ENCODE measurements at places on chromosomes 6 and 20. TPM values are rescaled to one million over a fixed set of nuclear protein-coding genes. Genes with fewer than 3 reads are reported as not detected.

GRCh38 chr6:136022224-136022874, 170.8 kb downstream of the PDE7B start:
- no peak for DNase-seq

Gene AIF1
- total RNA-seq = 13.2 TPM

DNA sequence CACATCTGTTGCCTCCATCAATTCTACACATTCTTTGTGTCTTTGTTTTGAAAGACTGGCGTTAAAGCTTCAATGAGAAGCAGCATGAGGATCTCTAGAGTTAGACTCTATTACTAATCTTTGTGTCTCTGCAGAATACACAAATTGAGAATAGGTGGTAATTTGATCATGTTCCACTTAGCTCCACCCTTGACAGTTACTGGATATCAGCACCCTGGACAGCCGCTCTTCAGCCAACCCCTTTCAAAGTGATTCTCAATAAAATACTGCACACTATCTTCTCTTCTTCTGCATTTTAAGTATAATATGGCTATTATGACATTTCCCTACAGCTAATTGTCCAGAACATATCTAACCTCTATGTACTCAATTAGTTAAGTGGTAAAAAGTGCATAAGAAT, 54.3 kb upstream of the CNR1 start:
- no peak for DNase-seq

Gene FAM217A
- total RNA-seq = not detected

Gene BMP7
- not detected for total RNA-seq

Gene ISM1
- 7.8 TPM for total RNA-seq

DNA sequence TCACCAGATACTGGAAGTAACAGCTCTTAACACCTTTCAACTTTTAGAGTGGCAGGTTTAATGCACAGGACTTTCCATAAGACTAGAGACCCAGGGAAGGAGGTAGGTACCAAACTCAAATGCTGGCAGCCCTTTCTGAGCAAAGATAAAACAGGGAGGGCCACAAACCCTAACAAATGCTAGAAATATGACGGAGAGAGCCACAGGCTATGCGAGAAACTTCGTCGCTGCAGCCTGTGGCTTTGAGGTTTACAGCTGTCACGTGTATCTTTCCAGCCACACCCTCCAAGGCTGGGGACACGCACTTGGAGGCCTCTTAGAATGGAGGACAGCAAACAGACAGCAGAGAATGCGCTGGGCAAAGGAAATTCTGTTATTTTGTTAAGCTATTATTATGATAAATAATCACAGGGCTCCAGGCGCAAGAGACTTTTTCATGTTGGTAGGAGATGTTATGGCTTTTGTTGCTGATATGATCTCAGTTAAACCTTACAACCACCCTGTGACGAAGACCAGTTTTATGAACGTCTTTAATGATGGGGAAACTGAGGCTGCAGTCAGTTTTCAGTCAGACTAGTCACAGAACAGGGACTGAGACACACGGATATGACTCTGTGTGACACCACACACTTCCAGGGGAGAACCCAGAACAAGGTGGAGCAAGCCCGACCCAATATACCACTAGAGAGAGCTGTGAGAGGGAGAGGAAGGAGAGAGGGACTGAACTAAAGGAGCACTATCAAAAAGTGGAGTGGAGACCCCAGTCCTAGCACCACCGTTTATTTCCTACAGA, 2.0 kb downstream of the TRAM2 start:
- DNase-seq = peak; percentile 38

DNA sequence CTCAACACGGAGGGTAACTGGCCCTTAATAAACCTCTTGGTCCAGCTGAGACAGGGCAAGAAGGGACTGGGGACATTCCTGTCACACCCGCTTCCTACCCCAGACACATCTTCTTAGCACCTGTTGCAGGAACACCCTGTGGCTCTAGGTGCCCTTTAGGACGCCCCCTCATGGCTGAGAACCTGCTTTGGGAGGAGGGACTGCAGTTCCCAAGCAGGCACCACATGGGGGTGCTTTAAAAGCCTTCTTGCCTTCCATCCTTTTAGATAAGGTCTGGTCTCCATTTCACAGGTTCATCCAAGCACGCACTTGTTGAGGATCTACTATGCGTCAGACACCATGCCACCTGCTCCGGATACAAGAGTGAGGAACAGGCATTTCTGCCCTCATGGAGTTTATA, 26.6 kb downstream of the NSFL1C start:
- DNase-seq = no peak

- no peak for DNase-seq
Measured at GRCh38 chr6:30025186-30025585, 35.9 kb upstream of the POLR1H start.

Gene USP49
- 2.1 TPM for total RNA-seq

GRCh38 chr20:19025430-19026120, 186.9 kb upstream of the SLC24A3 start:
- DNase-seq = no peak

GRCh38 chr6:86715676-86716075, 221.7 kb upstream of the HTR1E start:
- DNase-seq = no peak

DNA sequence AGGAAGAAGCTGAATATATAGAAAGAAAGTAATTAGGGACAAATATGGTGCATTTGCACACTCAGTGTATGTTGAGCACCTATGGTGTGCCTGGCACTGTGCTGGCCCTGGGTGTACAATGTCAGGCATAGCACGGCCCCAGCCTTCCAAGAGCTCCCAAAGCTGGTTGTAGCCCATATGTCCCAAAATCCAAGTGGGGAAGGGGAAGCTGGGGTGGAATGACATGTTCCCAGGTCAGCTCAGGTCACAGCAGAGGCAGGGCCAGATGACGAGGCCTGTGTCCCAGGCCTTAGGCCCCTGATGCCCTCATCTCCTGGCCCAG, 170.0 kb downstream of the VEGFA start:
- DNase-seq = no peak

GRCh38 chr6:160132297-160132637, 10.7 kb downstream of the SLC22A1 start:
- no peak for DNase-seq

DNA sequence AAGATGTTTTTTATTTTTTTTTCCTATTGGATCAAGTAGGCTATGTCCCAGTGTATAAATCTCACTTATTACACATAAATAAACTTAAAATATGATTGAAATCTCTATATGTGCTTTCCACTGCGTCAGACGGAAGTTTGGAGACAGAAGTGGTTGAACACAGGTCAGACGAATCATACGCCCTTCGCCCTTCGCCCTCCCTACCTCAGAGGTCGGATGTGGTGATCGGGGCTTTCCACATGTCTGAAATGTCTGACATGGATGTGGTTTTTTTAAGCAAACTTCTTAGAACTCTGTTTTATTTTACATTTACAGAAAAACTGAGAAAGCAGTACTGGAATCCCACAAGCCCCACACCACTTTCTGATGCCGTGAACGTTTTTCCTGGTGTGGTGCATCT, 344.4 kb downstream of the THBS2 start:
- no peak for DNase-seq

GRCh38 chr6:36752886-36753506, 55.4 kb downstream of the RAB44 start:
- no peak for DNase-seq

- DNase-seq = no peak
Measured at GRCh38 chr20:33000802-33001466, 3.3 kb downstream of the SUN5 start.

Gene HNF4A
- total RNA-seq = not detected

DNA sequence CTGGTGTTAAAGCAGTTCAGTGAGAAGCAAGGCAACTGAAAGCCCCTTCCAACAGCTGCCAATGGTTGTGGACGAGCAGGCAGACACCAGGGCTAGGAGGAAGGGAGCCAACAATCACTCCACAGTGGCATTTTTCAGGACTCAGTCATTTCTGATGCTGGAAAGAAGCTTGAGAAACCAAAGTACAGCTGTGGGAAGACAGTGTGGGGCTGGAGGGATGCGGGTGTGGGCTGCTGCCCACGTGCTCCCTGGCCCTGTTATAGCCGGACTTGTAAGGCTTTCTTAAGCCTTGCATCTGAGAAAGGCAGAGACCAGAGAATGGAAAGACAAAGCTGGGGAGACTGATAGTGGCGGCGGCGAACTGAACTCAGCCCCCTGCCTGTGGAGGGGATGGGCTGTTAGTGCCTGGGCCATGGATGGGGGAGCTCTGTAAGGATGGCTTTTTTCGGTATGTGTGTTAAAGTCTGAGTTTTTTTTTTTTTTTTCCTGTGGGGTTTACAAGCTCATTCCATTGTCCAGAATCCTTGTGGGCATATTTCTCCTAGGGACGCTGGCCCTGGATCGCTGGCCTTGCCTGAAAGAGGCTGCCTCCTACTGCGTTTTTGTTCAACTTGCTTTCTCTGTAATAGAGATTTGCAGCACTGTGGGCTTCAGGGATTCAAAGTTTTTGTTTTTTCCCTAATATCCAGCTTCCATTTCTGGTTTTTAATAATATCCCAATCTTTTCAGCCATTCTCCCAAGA, 91.7 kb downstream of the GJA10 start:
- no peak for DNase-seq

Gene ROMO1
- total RNA-seq = 35.1 TPM

Gene POM121L2
- total RNA-seq = not detected

Gene ARMH2
- 1.1 TPM for total RNA-seq

DNA sequence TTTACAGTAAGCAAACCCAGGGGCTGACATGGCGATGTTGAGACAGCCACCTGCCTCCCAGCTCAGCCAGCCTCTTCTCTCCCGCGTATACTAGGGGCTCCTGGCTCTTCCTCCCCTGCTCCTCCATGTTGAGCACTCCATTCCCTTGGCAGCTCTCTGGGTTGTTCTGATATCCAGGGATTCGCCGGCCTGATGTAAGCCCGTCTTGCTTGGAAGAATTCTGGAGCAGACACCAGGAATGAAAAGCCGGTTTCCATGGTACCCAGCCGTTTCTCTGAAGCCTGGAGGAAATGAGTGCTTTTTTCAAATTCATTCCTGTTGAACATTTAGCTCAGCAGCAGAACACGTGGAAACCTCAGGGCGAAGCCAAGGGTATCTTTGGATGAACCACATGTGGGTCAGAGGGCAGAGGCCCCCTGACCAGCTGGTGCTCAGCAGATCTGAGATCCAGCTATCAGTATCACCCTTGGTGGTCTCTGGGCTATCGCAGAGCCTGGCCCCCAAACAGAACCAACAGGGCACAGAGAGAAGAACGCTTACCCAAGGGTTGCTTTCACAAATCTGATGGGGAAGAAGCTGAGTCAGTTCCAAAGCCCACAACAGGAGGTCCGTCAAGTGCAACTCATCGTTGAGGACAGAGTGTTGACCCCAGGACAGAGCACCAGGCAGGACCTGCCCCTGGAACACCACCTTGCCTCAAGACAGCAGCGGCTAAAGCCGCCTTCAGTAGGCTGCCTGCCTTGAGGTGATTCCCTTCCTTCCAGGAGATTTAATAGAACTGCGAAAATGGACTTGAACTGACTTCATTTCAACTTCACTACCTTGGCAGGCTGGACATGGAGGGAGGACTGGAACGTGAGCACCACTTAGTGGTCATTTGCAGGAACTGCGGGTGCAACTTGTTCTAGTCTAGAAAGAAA, 96.1 kb upstream of the RIN2 start:
- DNase-seq = no peak

- no peak for DNase-seq
Measured at GRCh38 chr6:143482593-143482992, 28.9 kb downstream of the FUCA2 start.

GRCh38 chr6:10389739-10390494, 25.0 kb downstream of the TFAP2A start:
- DNase-seq = no peak

- DNase-seq = no peak
Measured at GRCh38 chr6:56933650-56934049, 21.3 kb upstream of the BEND6 start.

- DNase-seq = no peak
Measured at GRCh38 chr6:52157301-52157941, 28.8 kb upstream of the IL17A start.

All from T-helper 17 cell (primary cell).